Mammary epithelial cell (primary cell): ENCODE measurements at places on chromosomes 13 and 19.

DNA sequence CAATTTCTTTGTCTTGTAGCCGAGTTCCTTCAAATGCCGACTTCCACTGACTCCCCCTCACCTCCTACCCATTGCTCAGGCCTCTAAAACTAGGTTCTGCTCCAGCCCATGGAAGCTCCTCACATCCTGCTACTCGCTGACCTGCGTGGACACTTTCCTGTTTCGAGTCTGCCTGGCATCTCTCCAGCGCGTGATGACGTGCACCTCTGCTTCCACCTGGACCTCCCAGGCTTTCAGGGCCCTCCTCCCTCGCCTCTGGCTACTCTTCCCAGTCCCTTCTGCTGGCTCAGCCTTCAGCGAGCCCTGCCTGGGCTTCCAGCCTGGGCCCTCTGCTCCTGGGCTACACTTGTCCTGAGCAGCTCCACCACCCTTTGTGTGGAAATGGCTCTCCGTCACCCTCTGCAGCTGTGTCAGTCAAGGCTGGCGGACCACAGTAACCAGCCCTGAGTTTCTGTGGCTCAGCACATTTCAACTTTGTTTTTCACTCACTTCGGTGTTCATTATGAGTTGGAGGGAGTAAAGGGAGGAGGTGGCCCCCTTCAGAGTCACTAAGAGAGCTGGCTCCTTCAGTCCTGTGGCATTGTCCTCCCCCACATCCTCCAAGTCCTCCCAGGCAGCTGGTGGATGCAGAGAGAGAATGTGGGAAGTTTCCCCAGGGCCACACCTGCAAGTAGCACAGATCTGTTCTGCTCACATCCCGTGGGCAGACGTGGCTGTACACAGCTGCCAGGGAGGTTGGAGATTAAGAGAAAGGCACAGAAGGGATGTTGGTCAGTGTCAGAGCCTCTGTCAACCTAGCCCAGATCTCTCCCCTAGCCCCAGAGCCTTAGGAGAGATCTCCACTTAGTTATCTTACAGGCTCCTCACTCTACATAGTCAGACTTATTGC is 49.4 kb downstream of the SERP2 start:
- DNase-seq: no peak

DNA sequence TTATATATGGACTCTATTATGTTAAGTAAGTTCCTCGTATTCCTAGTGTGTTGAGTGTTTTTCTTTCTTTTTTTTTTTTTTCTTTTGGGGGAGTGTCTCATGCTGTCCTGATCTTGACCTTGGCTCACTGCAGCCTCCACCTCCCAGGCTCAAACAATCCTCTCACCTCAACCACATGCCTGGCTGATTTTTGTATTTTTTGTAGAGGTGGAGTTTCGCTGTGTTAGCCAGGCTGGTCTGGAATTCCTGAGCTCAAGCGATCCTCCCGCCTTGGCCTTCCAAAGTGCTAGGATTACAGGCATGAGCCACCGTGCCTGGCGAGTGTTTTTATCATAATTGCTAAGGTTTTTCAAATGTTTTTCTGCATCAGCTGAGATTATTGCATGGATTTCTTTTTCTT is 10.7 kb upstream of the ZNF480 start:
- DNase-seq: no peak

DNA sequence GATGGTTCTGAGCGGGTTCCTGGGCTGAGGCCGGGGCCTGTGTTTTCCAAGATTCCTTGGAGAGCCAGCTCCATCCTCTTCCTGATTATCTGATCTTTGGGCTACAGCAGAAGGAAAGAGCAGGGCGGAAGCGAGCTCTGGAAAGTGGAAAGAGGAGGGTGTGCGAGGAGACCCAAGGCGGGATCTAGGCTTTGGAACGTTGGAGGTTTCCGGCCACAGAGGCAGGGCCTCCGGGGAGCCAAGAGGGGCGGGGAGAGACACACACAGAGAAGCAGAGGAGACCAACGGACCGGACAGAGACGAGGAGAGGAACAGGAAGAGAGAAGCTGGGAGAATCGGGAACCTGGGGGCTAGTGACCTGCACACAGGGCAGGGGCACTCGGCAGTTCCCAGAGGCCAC is at the start of gene CLEC11A:
Gene CLEC11A (plus strand): TSS at position 296 of the 400 bp plus-strand sequence. CDS start 162 bp downstream, outside the sequence.
- DNase-seq: no peak

GRCh38 chr13:113423520-113424163 is 29.6 kb downstream of the ADPRHL1 start:
- no peak for DNase-seq

- peak; percentile 58 for DNase-seq
Observed at GRCh38 chr19:2549701-2550191, 73.8 kb downstream of the GADD45B start.

- DNase-seq: no peak
Observed at GRCh38 chr19:43639519-43640423, at the start of gene CADM4. Gene CADM4, minus strand, starts transcription at chr19:43639850. Its CDS starts 60 bp downstream, at chr19:43639790.

- DNase-seq: no peak
Observed at GRCh38 chr13:82751206-82751605, 1131.1 kb downstream of the SLITRK1 start.

- DNase-seq: peak; percentile 41
Observed at GRCh38 chr19:30662211-30662861, 290.2 kb downstream of the ZNF536 start.

GRCh38 chr13:24006520-24007248 is 109.4 kb upstream of the C1QTNF9B start:
- no peak for DNase-seq

DNA sequence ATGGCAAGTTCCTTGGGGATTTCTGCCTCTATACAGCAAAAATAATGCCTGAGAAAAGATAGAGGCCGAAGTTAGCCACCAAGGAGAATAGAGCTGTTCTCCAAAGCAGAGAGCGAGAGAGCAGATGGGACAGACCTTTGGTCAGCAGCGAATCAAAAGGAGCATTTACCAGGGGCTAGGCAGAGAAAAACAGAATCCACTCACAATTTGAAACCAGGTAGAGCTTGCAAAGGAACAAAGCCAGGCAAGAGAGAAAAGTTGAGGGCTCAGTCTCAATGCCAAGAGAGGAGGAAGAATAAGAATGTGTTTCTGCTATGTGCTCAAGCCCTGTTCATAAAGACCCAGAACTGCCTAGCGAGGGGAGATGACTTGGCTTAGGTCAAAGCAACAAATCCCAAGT is 112.8 kb downstream of the DCT start:
- no peak for DNase-seq

GRCh38 chr13:112702986-112703379 is 13.1 kb downstream of the ATP11A start:
- no peak for DNase-seq

DNA sequence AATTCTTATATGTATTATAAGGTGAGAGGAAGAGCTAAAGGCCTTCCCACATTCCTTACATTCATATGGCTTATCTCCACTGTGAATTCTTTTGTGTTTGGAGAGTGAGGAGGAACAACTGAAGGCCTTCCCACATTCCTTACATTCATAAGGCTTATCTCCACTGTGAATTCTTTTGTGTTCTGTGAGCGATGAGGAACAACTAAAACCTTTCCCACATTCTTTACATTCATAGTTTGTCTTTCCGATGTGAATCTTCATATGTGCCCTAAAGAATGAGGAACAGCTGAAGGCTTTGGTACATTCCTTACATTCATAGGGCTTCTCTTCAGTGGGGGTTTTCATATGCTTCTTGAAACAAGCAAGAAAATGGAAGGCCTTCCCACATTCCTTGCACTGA is 13.3 kb downstream of the ZNF699 start:
- DNase-seq: no peak

- DNase-seq: peak; percentile 79
Observed at GRCh38 chr19:58228585-58229254, at the start of gene ZNF544. Gene ZNF544, plus strand, starts transcription at chr19:58228914. Its CDS starts 15,110 bp downstream, at chr19:58244024.

GRCh38 chr13:44853641-44854040 is 135.6 kb downstream of the NUFIP1 start:
- no peak for DNase-seq

- peak; percentile 87 for DNase-seq
Observed at GRCh38 chr13:101417043-101417406, 717 bp upstream of the NALCN start.

GRCh38 chr13:102558029-102558428 is 38.8 kb upstream of the TPP2 start:
- no peak for DNase-seq

DNA sequence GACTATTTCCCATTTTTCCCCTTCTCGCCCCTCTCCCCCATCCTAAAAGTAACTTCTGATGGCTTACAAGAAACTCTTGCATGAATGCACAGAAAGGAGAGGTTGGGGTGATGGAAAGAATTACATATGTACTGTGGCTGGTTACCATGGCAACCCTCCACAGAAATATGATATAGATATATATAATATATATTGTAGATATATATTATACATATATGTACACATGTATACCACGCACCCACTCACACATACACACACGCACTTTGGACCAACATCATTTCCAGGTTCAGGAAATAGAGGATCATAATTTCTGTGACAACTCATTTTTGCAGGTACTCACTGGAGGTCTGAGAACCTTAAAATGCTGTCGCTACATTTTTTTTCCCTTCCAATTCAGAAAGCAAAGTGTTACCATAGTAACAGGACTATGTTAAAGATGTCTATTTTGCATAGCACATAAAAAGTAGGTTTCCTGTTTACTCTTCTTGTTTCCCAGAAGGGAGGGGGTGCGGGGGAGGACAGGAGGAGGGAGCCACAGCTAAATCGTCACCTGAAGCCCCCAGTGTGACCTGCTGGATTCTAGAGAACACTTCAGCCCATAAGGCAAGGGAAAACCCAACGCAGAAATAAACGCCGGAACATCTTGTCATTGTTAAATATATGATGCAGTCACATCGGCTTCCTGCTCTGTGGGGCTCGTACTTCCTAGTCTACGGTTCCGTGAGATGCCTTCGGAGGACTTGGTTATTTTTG is 44.7 kb downstream of the EFNB2 start:
- DNase-seq: no peak

- peak; percentile 72 for DNase-seq
Observed at GRCh38 chr19:13172346-13173138, 22.3 kb downstream of the IER2 start.

GRCh38 chr13:83229574-83230305 is 652.5 kb downstream of the SLITRK1 start:
- no peak for DNase-seq

DNA sequence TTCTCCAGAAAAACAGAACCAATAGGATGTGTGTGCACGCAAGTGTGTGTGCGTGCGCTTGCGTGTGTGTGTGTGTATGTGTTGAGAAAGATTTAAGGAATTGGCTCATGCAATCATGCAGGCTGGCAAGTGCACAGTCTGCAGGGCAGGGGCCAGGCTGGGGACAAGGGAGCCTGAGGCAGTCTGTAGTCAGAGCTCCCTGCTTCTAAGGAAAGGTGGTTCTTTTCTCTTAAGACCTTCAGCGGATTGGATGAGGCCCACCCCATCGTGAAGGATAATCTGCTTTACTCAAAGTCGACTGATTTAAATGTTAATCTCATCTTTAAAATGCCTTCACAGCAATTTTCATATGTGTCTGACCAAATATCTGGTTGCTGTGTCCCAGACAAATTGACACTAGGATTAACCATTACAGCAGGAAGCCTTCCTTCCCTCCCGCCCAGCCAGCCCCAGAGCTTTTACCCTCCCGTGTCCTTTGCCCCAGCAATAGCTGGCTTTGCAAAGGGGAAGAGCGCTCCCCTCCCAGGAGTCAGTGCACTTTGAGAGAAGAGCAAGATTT is 15.0 kb upstream of the NAXD start:
- no peak for DNase-seq

DNA sequence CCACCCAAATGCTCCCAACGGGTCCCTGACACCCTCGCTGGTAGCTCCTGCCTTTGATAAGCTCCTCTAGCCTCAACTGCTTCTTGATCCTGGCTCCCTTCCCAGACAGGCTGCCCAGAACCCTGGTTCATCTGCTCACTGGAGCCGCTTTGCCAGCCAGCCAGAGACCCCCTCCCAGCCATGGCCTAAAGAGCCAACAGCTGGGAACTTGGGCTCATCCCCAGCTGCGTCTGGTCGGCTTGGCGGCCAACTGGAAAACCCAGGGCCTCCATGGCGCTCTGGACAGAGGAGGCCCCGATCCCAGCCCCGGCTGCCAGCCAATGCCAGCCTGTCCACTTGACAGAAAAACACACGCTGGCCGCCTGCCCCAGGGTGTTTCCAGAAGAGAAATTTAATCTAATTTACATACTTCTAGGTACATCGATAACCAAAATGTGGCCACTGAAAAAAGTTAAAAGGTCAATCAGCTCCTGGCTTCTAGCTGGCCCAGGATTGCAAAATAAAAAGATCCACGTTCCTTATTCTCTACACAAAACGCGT is 3.0 kb upstream of the AKAP8L start:
- no peak for DNase-seq
